ENCODE measurements at places on chromosomes 7 and 10. TPM values are rescaled to one million over a fixed set of nuclear protein-coding genes. Genes with fewer than 3 reads are reported as not detected.

GRCh38 chr10:78953799-78954297 is 114.9 kb upstream of the ZMIZ1 start:
- no peak for DNase-seq

Gene TSPAN15
- 13.5 TPM for total RNA-seq

Gene DUSP5
- total RNA-seq: 5.3 TPM

GRCh38 chr10:34651416-34652195 is 163.5 kb downstream of the PARD3 start:
- DNase-seq: no peak

Gene DPP6
- total RNA-seq: not detected

Measured in SJCRH30 (cell line).